Activated CD4-positive, CD25-positive, alpha-beta regulatory T cell treated with anti-CD3 and anti-CD28 coated beads, Interleukin-2, amount 50 U/mL, for 16 hours (primary cell): ENCODE measurements at places on chromosomes 11 and 22.

DNA sequence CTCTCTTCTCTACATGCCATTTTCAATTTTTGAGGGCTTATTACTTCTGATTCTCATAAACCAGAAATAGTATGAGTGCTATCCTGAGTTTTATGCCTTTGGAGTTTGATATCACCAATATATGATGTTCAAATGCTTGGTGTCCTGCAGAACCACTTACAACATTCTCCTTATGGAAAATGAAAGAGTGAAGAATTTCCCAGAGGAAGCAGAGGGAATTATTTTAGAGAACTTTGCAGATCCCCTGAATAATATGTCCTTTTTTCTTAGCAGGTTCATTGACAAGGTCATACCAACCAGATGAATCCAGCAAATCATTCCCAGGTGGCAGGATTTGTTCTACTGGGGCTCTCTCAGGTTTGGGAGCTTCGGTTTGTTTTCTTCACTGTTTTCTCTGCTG lies at the start of gene OR4D5:
TSS of gene OR4D5 (plus strand) at position 301 of the 400 bp plus-strand sequence. CDS start at position 301, 0 bp downstream.
- DNase-seq, result no peak

DNA sequence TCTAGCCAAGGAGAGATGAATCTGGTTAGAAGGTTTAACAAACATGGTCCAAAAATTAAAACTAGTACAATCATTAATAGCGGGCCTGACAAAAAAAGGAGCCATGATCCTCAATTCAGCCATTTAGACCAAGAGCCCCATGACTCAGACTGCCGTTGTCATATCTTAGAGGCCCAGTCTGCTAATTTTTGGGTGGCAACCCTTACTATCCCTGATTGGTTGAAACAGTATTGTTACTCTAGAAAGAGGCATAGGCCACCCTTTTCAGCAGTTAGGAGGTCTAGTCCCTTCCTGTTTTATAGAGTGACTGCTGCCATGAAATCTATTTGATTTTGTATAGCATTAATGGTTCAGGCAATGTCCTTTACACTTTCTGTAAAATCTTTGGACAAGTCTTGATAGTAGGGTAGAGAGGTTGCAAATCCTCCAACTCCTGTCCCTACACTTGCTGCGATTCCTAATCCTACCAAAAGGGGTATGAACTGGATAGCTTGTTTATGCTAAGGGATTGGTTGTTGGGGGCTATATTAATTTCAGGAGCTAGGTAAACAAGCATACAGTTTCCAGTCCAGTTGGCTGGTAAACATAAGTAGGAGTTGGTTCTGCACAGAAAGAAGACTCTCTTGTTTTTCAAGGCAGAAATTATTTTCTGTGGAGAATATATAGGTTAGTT lies 1056.3 kb upstream of the CNTN5 start:
- no peak for DNase-seq

GRCh38 chr22:22933807-22934542 lies 46.4 kb downstream of the IGLL5 start:
- DNase-seq, result no peak

DNA sequence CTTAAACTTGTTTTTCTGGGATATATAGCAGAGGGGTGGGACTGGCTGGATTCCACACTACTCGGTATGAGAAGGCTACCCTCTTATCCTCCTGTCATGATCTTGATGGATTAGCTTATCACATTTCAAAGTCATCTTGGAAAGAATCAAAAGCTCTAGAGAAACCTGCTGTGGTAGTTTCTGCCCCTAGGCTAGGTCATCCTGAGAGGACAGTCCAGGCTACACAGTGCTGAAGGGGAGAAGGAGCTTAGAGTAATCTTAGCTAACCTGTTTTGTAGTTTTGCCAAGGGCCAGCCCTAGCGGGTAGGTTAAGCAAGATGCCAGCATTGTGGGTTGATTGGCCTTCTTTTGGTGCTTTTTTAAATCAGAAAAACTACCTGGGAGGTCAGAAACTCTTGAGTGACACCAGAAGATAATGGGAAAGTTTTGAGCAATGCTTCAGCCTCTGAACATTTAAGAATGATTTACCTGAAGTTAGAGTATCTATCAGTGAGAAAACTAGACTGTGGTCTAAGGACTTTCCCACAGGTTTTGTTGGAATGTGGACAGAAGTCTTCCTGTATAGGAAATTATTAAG lies 21.3 kb downstream of the PIWIL4 start:
- DNase-seq, result no peak

DNA sequence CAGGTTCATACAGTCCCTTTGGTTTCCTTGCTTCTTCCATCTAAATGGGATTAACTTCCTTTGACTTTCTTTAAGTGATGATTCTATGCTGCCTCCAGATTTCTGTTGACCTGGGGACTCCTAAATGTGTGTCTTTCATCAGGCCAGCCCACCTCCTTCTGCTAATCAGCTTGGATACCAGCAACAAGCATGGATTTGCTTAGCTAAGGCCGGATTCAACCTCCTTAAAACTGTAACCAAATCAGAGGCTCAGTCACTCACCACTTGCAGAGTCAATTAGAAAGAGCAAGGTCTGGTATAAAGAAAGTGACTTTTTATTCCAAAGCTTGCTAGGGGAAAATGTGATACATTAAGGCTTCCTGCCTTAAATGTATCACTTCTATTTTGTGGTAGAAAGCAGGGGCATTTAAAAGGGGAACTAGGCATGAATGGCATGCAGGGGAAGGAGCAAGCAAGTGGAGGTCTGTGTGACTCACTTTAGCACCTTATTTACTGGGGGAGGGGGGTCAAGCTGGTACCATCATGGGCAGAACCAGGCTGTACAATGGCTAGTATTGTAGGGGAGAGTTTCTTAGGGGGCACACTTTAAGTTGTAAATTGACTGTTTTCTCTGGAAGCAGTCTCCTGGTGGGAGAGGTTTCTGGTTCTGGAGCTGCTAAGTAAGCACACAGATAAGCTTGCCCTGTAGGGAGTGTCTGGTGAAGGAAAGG lies 239.0 kb upstream of the PDGFD start:
- no peak for DNase-seq
